ENCODE measurements at places on chromosomes 1 and 21. TPM values are rescaled to one million over a fixed set of nuclear protein-coding genes. Genes with fewer than 3 reads are reported as not detected.

DNA sequence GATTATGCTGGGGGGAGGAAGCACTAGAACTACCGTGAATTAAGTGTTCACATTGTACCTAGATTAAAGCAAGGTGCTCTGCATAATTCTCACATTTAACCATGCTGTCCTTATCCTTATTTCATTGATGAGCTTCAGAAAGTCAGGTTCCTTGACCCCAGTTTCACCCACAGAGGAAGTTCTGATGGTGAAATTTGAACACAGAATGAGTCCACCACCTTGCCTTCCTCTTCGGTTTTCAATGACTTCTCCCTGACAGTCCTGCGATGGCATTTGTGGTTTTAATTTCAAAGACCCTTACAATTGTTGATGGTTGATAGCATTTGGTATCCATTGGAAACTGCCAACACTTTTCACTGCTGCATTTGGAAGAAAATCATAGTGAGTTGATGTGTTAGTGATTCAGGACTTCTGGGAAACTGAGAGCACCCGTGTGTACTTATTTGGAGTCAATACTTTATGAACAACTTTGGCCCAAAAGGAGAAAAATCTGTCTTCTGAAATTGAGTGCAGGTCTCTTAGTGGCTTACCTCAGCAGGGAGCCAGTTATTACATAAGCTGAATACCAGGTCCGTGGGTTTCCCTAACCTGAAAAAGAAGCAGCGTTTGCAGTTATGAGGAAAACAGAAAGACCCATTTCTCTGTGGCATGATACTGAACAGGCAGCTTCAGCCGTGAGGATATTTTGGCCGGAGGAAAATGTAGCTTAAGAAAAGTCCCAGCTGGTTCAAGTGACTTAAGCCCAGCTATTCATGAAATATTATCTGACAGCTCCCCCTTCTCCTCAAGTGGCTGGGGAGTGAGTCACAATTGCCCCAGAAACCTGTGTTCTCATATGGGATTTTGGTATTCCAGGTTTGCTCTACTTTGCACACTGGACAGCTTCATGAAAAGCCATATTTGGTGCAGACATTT, 47.5 kb downstream of the ROR1 start:
- DNase-seq, result no peak

KDF1 gene
- not detected for total RNA-seq

HMGCS2 gene
- not detected for total RNA-seq

RYR2 gene
- total RNA-seq, result 7.6 TPM

RNU1-2 gene
- 18,986 TPM for total RNA-seq
